ENCODE measurements at places on chromosomes 1 and 21. TPM values are rescaled to one million over a fixed set of nuclear protein-coding genes. Genes with fewer than 3 reads are reported as not detected.

Gene SLAMF7
- 13.3 TPM for polyA plus RNA-seq

Gene RNASEL
- polyA plus RNA-seq: 5.5 TPM

Gene CDC7
- polyA plus RNA-seq: 3.8 TPM

Gene OR10J1
- polyA plus RNA-seq: not detected

Gene AADACL4
- 0.29 TPM for polyA plus RNA-seq

Gene KCNK1
- polyA plus RNA-seq: 2.7 TPM

Gene TTC24
- 2.7 TPM for polyA plus RNA-seq

Gene OR14K1
- polyA plus RNA-seq: not detected

DNA sequence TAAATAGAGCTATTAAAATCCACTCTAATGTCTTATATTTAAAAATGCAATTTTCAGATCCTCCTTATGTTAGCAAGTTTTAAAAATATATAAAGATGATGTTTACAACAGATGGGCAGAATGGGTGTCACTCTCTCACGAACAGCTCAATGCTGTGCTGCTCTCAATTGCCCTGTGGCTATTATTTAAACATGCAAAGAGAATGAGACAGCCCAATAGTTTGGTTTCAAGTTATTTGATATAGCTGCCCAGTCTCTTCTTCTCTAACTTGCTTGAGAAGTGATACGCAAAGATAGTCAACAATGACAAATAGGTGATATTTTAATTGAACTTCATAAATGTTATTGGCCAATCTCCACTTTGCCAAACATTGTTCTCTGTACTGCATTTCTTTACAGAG, 199.3 kb upstream of the GREM2 start:
- DNase-seq: no peak

DNA sequence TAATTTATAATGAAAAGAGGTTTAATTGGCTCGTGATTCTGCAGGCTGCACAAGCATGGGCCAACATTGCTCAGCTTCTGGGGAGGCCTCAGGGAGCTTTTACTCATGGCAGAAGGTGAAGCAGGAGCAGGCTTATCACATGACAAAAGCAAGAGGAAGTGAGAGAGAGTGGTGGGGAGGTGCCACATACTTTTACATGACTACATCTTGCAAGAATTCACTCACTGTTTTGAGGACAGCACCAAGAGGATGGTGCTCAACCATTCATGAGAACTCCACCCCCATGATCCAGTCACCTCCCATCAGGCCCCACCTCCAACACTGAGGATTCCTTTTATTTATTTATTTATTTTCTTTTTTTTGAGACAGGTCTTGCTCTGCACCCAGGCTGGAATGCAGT, 5.5 kb upstream of the PLEKHM2 start:
- DNase-seq: no peak

DNA sequence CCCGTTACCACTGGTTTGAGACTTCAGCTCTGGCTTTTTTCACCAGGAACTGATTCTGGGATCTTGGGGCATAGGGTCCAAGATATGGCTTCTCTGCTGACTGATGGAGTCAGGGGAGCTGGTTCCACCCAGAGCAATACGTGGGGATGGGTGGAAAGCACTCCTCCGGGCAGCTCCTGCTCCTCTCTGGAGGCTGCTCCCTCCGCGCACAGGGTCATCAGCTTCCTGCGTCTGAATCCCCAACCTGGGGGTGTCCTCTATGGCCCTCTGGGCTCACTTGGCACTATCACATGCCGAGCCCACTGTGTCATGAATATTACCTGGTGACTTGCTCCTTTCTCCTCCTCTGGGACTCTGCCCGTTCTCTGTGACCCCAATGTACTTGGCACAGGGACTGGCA, 405.4 kb upstream of the VAMP3 start:
- DNase-seq: no peak

DNA sequence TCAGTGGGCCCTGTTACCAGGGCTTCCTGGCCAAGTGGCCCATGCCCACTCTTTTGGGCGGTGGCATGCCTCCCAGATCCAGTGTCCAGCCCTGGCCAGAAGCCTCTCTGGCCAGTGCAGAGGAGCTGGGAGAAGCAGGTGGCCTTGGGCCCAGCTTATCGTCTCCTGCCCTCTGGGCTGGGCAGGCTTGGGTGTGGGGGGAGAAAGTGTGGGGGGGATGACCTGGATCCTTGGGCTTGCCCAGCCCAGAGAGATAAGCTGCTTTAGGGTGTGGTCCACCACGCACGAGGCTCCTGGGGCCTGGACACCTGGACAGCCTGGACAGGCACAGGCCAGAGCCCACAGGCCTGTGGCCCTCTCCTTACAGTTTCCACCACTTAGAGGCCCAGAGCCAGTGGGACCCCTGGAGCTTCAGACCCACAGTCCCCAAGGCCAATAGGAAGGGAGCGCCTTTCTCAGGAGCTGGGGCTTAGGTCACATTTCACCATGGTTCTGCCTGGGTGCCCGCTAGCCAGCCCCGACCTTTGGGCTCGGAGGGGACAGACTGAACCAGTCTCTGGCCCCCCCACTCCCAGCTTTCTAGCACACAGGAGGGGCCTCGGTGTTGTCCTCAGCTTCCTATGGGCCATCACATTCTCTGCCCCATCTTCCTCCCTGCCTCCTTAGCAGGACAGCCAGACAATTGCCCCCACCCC, 1.8 kb downstream of the ESPN start:
- no peak for DNase-seq

DNA sequence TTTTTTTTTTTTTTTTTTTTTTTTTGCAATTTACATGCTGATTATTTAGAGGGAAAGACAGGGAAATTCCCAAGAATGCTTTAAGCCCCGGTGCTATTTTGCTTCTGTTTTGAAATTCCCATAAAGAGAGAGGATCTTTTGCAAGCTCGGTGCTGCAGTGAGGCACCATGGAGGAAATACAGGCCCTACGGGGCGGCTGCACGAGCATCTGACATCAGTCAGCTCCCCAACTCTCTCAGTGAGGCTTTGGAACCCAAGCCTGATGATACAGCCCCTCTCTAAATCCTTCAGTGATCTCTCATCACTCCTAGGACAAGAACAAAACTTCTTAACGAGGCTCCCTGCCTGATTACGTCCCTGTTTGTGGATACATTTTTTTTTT, 791 bp upstream of the CHI3L1 start:
- DNase-seq: peak; percentile 45

- no peak for DNase-seq
Measured at GRCh38 chr1:229089586-229090208, 181.2 kb upstream of the RAB4A start.

DNA sequence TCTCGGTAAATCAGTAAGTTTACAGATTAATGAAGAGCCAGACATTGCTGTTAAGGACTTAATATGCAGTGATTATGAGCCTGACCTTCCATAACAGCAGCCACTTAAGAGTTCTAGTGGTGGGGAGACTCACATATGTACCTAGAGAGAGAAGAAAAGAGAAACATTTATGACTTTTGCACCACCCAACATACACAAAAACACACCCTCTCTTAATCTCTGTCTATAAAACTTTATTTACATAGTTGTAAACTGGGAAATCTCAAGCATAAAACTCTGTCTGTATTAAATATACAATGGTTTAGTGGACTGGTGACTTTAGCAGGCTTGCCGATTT, 347.4 kb upstream of the ADGRL2 start:
- DNase-seq: no peak

- no peak for DNase-seq
Measured at GRCh38 chr1:90414201-90414600, 302.9 kb downstream of the BARHL2 start.

GRCh38 chr1:45260244-45260643, 53.8 kb upstream of the ZSWIM5 start:
- DNase-seq: no peak

DNA sequence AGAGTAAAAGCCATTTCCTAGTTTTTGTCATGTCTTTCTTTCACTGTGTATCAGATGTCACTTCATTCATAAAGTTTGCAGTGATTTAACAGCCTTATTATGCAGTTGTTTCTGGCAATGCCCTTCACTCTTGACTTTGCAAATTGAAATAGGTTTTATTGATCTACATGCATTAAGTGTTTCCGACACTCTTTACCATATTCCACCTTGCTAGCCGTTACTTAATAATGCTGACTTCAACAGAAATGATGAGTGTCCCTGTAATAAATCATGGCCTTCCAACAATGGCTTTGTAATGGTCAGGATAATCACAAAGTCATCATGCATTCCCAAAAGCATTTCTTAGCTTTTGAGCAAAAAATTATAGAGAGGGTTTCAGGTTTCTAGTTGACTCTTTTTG, 236.8 kb upstream of the FMN2 start:
- DNase-seq: no peak

DNA sequence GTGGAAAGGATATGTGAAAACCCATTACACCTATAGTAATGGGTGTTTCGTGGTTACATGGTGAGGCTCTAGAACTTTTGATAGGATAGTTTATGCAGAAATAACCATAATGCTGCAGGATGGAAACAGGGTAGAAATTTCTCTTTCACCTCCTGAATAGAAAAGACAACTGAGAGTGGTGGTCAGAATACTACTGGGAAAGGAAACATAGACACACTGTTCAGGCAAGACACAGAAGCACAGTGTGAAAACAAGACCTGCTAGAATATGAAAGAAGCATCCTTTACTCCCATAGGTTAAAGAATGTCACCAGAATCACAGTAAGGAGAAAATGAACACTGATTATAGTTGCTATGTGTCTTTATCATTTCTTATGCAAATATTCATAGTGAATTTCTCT, 496.6 kb downstream of the DPYD start:
- no peak for DNase-seq

Measured in spleen (tissue), 13 donors.